OCI-LY7 (cell line): ENCODE measurements at places on chromosomes 4 and X. TPM values are rescaled to one million over a fixed set of nuclear protein-coding genes. Genes with fewer than 3 reads are reported as not detected.

The GLRA3 gene
- 1.1 and 1.6 TPM in 2 replicates for total RNA-seq

The PORCN gene
- total RNA-seq, result 9.9 and 11.3 TPM in 2 replicates

The XK gene
- total RNA-seq, result 0.70 and 0.89 TPM in 2 replicates

The GAGE12H gene
- not detected in 2 replicates for total RNA-seq

The PARM1 gene
- not detected in 2 replicates for total RNA-seq

The DDX53 gene
- not detected in 2 replicates for total RNA-seq

The PGAM4 gene
- total RNA-seq, result 0.53 TPM in 1 of 2 replicates, not detected in the other

The XAGE1A gene
- not detected in 2 replicates for total RNA-seq

The MAGEA12 gene
- not detected in 2 replicates for total RNA-seq

The SGMS2 gene
- total RNA-seq, result not detected in 2 replicates

The NAA11 gene
- total RNA-seq, result not detected in 2 replicates

The SHROOM3 gene
- not detected in 2 replicates for total RNA-seq

The SSX2B gene
- not detected in 2 replicates for total RNA-seq

The CCNI gene
- total RNA-seq, result 293 and 330 TPM in 2 replicates

The MYL5 gene
- total RNA-seq, result 62.2 and 67.4 TPM in 2 replicates

The PABPC5 gene
- total RNA-seq, result not detected in 2 replicates
